COLO829 (cell line): ENCODE measurements at places on chromosomes 11 and 22.

- no peak for DNase-seq
Observed at GRCh38 chr11:33064033-33064825, 24.9 kb downstream of the TCP11L1 start.

GRCh38 chr22:35593891-35594470 lies 23.1 kb downstream of the MB start:
- no peak for DNase-seq

GRCh38 chr11:27242591-27242990 lies 120.4 kb downstream of the CCDC34 start:
- DNase-seq, result peak; percentile 39

DNA sequence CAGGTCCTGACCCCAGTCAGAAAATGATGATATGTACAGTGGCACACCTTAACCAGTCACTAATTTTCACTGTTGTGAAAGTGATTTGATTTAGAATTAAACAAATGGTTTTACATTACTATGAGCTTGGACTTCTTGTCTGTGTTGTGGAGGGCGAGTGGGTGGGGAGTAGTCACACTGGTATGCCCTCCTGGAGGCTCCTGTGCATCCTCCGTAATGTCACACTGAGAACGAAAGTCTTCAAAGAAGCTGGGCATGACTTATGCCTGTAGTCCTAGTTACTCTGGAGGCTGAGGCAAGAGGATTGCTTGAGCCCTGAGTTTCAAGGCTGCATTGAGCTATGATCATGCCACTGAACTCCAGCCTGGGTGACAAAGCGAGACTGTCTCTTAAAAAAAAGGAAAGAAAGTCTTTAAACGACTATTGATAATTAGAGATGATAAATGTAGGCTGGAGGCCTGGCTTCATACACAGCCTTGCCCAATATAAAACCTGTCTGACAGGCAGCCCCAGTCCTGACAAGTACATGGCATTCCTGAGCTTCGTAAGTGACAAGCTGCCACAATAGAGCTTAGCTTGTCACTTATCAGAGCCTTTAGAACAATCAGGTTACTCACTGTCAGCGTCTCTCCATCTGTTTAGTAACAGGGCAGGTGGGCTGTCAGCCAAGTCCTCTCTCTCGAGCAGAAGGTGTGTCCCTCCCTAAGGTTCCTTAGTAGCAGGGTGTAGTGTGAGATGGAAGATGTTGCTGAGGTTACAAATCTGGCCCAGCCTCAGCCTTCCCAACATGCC lies 5.0 kb upstream of the LIMK2 start:
- no peak for DNase-seq

- DNase-seq, result peak; percentile 74
Observed at GRCh38 chr22:41305646-41306045, 4.3 kb downstream of the ZC3H7B start.

DNA sequence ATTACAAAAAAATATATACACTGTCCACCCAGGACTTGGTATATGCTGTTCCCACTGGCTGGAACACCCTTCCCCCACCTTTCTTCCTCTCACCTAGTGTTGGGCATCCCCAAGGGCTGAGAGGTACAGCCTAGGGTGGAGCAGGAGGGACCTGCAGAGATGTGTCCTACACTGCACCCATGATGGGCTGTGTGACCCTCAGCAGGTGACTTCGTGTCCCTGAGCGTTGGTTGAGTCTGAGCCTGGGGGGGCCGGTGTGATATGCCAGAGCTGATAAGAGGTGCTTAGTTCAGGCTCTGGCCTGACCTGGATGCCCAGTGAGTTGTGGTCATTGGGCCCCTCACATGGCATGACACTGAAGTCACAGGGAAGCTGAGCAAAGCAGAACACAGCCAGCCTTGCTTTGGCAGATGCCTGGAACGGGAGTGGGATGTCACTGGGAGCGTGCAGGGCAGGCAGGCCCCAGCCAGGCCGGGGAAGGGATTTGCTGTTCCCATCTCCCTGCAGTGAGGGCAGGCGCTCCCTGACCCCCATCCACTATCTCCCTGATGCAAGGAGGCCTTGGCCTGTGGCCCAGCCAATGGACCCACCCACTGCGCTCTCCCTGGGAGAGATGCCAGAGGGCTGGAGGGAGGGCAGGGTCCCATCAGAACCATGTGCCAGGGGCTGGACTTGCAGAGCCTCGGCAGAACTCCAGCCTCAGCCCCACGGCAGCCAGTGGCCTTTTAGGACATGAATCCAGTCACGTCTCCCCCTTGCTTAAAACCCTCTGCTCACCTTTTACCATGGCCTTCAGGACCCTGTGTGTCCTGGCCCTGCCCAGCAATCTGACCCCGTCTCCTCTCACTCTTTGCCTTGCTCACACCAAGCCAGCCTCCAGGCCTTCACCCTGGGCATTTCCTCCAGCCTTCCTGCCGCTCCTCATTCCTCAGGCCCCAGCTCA lies 138.9 kb downstream of the MN1 start:
- no peak for DNase-seq

GRCh38 chr22:24327832-24328231 lies 57.2 kb downstream of the SPECC1L start:
- DNase-seq, result no peak

GRCh38 chr11:107998761-107999160 lies 9.9 kb upstream of the CUL5 start:
- DNase-seq, result no peak

DNA sequence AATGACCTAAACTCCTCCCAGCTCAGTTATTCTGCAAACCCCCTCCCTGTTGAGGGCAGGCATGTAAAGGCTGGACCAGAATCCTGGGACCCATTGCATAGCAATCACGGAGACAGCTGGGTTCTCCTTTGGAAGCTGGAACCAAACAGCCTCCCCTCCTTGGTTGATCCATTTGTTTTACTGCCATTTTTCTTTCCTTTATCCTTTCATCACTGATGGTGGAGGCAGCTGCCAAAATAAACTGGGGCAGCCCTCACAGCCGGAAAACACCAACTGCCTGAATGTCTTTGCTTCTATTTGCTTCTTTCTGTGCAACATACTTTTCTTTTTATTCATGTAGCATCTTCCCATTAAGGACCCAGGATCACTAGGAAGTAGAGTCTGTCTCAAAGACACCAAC lies 150.0 kb upstream of the SYT13 start:
- DNase-seq, result no peak

- DNase-seq, result no peak
Observed at GRCh38 chr11:109249597-109249996, 172.4 kb upstream of the C11orf87 start.

GRCh38 chr11:31641477-31642062 lies 132.0 kb downstream of the ELP4 start:
- DNase-seq, result peak; percentile 5

DNA sequence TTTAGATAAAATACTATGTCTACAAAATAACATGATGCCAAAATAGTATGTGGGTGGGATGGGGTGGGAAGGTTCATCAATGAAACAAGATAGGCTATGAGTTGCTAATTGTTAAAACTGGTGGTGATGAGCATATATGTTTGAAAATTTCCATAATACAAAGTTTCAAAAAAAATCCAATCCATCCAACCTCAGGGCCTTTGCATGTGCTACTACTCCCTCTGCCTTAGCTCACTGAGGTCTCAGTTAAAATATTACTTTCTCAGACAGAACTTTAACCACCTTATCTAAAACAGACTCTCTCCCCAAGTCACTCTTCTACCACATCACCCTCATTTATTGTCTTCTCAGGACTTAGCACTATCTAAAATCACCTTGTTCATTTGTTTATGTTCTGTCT lies 201.1 kb downstream of the TTC28 start:
- no peak for DNase-seq

DNA sequence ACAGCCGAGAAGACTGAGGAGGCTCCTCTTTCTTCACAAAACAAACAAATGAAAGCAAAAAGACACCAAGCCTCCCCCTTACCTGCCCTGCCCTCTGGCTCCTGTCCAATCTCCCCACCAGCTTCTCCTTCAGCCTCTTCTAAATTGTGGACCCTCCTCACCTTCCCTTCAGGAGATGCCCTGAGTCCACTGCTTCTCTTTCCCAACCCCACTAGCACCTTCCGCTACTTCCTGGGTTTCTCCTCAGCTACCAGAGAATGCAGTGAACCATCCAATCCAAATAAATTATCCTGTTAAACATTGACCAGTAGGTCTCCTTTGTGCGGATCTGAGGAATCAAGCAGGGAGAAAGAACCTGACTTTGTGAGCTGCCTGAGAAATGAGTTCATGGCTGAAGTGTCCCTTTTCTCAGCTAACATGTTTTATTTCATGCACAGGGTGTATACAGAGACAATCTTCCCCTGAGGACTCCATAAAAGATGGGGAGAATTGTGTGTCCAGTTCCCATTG lies 63.2 kb upstream of the VPREB1 start:
- DNase-seq, result no peak
